ENCODE measurements at places on chromosomes 13 and 19.

DNA sequence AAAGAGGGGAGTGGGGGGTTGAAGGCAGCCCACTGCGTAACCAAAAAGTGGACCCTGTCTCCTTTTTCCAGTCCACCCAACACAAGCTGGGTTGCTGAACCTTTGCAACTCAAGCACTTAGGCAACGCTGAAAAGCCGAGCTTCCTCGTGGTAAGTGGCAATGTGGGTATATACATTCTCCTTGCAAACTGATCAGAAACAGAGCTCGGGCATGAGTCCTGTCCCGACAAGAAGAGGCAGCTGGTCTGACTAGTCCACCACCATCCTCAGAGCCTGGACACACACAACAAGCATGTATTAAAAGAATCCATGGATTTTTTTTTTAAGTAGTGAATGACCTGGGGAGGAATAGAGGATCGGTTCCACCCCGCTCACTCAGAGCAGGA, 240.6 kb upstream of the ZNF507 start:
- DNase-seq, result no peak

GRCh38 chr19:55688422-55689218, 13.6 kb downstream of the EPN1 start:
- no peak for DNase-seq

DNA sequence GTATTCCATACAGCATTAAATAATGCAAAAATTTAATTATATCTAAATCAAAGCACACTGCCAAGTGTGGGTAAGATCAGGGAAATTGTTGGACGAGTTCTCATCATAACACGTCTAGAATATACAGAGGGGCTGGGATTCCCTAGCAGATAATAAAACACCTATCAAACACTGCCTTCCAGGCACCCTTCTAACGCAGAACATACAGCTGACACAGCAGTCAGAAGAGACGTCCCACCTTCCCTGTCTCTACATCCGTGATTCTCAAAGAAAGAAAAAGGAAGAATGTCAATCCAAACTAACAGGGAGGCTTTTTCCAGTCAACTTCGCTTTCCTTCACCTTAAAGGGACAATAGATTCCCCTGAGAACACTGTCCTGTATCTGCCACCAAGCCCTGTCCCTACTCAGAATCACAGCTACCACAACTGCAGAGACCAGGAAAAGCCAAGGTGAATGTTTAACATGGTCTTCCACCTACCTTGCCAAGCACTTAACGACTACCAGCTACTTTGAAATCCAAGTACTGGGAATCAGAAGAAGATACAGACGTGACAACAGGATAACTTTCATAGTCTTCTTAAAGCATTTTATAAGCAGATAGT, 38.5 kb downstream of the TBC1D4 start:
- DNase-seq, result no peak

DNA sequence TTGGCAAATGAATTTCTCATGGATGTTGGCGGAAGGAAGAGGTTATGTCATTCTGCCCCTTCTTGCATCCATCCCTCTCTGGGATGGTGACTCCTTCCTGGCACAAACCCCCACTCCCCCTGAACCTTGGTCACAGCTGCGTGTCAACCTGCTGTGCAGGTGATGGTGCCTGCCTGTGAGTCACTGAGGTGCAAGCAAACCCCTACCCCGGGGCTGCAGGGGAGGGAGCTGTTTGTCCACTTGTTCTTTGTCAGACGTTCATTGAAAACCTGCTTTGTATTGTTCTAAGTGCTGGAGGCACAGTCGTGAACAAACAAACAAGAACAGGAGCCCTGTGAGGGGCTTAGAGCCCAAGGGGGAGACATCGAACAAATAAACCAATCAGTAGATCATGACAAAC, 2.0 kb upstream of the GAPDHS start:
- DNase-seq, result no peak

DNA sequence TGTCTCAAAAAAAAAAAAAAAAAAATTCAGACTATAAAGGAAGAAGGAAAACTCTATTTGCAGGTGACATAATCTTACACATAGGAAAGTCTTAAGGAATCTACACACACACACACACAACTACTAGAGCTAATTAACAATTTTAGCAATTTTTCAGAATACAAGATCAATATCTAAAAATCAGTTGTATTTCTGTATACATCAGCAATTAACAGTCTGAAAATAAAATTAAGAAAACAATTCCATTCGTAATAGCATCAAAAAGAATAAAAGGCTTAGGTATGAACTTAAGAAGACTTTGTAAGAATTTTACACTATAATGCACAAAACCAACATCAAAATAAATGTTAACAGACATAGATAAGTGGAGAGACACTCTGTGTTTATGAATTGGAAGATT, 15.6 kb upstream of the CALM3 start:
- no peak for DNase-seq

DNA sequence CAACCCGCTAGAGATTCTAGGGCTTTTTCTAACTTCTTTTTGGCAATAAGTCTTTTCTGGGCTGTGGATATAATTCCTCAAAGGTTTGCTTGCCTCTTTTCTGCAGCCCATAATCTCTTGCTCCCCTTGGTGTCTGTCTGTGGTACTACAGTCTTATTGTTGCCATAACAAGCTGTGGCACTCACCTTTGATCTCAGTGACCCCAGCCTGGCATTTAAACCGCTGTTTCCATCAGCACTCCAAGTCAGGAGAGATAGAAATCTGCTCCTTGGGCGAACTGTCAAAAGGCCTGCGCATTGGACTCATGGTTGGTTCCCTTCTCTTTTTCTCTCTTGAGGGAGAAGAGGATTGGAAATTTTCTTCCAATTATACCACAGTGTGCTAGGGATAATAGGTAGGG, 14.5 kb upstream of the MPHOSPH8 start:
- DNase-seq, result peak; percentile 23

DNA sequence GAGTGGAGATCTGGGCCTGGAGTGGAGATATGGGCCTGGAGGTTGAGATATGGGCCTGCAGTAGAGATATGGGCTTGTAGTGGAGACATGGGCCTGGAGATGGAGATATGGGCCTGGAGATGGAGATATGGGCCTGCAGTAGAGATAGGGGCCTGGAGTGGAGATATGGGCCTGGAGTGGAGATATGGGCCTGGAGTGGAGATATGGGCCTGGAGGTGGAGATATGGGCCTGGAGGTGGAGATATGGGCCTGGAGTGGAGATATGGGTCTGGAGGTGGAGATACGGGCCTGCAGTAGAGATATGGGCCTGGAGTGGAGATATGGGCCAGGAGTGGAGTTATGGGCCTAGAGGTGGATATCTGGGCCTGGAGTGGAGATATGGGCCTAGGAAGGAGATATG, 402 bp downstream of the KIR2DL3 start:
- DNase-seq, result no peak

DNA sequence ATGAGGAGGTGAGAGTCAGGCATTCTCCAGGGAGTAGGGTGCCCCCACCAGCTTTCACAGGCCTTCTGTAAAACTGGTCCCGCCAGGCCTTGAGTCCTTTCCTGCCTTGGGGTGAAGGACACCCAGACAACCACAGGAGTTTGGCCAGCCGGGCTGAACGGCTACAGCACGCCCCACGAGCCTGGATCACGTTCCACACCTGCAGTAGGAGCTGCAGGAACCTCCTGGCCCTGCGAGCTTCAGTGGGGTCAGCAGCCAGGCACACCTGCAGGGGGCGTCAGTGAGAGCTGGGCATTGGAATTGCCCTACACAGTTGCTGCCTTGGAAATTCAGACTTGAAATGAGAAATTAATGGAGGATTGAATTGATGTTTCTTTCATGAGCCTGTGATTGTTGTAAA, 45.7 kb downstream of the COL4A2 start:
- no peak for DNase-seq
